Skin of body (tissue), 3 donors: ENCODE measurements at places on chromosomes 5 and 9. TPM values are rescaled to one million over a fixed set of nuclear protein-coding genes. Genes with fewer than 3 reads are reported as not detected.

LIX1 gene
- total RNA-seq: 0.69 TPM

LTC4S gene
- total RNA-seq: 1.5 TPM

NMRK1 gene
- total RNA-seq: 12.7 TPM

CATSPER3 gene
- total RNA-seq: not detected
